ENCODE measurements at places on chromosomes 3 and 15.

- no peak for DNase-seq
Observed at GRCh38 chr3:191568206-191568605, 107.2 kb downstream of the PYDC2 start.

GRCh38 chr3:112127522-112128494 lies 5.2 kb downstream of the GCSAM start:
- no peak for DNase-seq

DNA sequence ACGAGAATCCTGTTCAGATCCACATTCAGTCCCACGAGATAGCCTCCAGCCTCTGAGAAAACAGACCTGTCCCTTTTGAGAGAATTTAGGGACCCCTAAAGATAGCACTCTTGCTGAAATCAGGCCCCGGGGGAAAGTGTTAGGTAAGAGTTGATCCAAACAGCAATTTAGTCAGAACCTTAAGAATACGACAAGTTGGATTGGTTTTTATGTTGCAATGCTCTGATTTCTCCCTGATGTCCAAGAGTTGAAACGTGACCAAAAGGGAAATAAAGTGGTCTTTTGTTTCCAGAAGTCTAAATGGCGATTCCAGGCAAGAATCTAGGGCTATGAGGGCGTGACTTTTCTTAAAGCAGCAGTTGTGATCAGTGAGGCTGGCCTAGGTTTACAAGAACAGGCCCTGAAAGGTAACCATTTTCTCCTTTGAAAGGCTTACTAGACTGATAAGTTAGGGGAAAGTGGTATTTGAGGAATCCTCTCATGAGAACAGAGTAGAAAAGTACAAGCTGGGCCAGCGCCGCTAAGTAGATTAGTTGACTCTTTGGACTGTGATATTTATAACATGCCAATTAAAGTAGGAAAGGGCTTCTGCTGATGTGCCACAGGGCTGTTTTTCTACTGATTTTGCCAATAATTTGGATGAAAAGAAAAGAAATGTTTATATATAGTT lies 4.9 kb downstream of the MAN2A2 start:
- no peak for DNase-seq

DNA sequence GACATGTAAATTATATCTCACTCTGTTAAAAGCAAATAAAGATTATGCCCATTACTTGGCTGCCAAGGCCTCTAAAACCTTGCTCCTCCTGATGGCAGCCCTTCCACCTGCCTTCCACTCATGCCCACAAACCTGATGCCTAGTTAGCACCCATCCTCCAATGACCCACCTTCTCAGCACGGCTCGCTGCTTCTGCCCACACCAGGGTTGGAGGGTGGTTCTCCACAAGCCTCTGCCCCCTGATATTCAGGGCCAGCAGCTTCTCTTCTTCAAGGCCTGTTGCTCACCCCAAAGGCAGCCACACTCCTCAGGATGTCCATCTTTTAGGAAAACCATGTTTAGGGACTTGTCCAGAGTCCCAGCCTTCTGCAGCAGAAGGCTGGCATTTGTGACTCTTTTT lies 263.4 kb upstream of the TLE3 start:
- DNase-seq: no peak

- DNase-seq: no peak
Observed at GRCh38 chr15:32982001-32982400, 212.5 kb downstream of the FMN1 start.
